ENCODE measurements at places on chromosomes 6 and 20. TPM values are rescaled to one million over a fixed set of nuclear protein-coding genes. Genes with fewer than 3 reads are reported as not detected.

DNA sequence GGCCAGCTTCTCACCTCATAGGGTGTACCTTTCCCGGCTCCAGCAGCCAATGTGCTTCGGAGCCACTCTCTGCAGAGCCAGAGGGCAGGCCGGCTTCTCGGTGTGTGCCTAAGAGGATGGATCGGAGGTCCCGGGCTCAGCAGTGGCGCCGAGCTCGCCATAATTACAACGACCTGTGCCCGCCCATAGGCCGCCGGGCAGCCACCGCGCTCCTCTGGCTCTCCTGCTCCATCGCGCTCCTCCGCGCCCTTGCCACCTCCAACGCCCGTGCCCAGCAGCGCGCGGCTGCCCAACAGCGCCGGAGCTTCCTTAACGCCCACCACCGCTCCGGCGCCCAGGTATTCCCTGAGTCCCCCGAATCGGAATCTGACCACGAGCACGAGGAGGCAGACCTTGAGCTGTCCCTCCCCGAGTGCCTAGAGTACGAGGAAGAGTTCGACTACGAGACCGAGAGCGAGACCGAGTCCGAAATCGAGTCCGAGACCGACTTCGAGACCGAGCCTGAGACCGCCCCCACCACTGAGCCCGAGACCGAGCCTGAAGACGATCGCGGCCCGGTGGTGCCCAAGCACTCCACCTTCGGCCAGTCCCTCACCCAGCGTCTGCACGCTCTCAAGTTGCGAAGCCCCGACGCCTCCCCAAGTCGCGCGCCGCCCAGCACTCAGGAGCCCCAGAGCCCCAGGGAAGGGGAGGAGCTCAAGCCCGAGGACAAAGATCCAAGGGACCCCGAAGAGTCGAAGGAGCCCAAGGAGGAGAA lies 10.5 kb downstream of the GNAS-AS1 start:
- DNase-seq, result no peak

Gene KHDC1L
- 0.23 TPM for polyA plus RNA-seq

Gene NTSR1
- polyA plus RNA-seq, result 0.27 TPM

GRCh38 chr20:47677635-47678453 lies 107.4 kb downstream of the SULF2 start:
- peak; percentile 47 for DNase-seq

Data from muscle of leg (tissue), 16 donors.